ENCODE measurements at places on chromosomes 6 and 20.

DNA sequence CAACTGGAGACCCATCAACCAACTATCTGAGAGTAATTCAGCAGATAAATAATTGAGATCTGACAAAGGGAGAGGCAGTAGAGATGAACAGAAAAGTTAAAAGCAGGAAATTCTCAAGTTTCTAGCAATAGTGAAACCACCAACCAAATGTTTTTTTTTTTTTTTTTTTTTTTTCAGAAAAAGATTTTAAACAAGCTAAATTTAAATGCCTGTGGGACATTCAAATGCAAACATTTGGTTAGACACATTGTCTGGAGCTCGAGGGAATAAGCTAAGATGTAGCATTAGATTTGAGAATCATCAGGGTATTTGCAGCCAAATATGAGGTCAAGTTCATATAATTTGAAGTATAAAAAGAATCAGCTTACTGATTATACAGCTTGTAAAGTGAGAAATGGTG is 16.4 kb downstream of the RANBP9 start:
- no peak for DNase-seq

- DNase-seq: no peak
These were observed 69.8 kb downstream of the TMEM170B start for GRCh38 chr6:11607383-11607782.

GRCh38 chr6:105402090-105402938 is 568 bp downstream of the PREP start:
- DNase-seq: no peak

DNA sequence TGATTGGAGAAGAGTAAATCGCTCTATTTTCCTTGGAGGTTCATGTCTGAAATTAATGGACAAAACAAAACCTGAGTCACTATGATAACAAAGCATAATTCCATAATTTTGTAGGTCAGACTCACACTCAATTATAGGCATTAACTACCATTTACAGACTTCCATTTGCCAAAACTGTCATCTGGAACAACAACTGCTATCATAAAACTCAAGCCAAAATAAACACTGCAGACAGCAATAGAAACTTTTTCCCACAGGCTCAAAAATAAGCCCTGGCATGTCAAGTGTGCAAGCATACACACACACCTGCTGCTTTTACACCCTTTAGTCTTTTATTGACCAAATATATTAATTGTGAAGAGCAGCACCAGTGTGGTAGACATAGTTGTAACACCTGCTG is 7.1 kb downstream of the MRPS10 start:
- DNase-seq: no peak

- no peak for DNase-seq
These were observed 1.5 kb downstream of the NOL4L start for GRCh38 chr20:32583581-32584070.

GRCh38 chr20:1621316-1621715 is 1.5 kb upstream of the SIRPB1 start:
- DNase-seq: no peak

DNA sequence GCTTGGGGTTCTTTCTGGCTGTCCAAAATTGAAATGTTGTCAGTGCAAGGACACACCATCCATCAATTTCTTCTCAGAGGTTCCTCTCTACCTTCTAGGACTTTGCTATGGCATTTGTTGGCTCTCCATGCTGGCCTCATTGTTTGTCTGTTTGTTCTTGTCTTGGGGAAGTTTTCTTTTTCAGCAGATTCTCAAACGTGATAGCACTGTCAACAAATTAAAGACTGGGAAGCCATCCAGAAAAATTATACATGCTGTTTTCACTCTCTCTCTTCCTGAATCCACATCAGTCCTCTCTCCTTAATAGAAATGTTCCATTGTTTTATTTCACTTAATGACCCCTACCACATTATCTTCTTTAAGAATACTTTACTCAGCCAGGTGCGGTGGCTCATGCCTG is 130.4 kb downstream of the PCSK2 start:
- DNase-seq: no peak

GRCh38 chr6:25652007-25652515 is at the start of gene SCGN:
TSS of gene SCGN (plus strand) at chr6:25652215. CDS start at chr6:25652404, 189 bp downstream.
- DNase-seq: peak; percentile 74

GRCh38 chr20:42099101-42099500 is 480.9 kb upstream of the CHD6 start:
- DNase-seq: no peak

GRCh38 chr6:76972474-76972873 is 490.8 kb downstream of the HTR1B start:
- no peak for DNase-seq

- no peak for DNase-seq
These were observed 22.7 kb downstream of the ZDHHC14 start for GRCh38 chr6:157403686-157404051.

Data from left colon (tissue), 2 donors.